ENCODE measurements at places on chromosomes 13 and 19.
A peak's percentile ranks its signal among the peaks of the same experiment; 100 is the strongest.

DNA sequence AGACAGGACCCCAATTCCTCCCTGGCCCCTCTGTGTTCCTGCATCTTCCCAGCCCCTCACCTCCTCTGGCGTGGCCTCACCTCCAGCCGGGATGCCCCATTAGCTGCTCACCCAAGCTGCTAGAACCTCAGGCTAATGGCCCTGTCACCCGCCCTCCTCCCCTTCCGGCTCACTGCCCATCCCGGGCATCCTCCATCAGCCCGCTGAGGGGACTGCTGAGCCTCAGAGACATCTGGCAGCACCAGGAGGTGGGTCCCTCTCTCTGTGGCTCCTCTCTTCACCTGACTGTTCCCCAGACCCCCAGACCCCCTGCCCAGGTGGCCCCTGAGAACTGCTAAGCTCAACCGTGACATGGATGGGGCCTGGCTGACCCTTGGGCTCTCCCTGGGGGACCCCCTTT lies 2.9 kb downstream of the FFAR1 start:
- DNase-seq, result peak; percentile 47

- DNase-seq, result no peak
Measured at GRCh38 chr19:288911-289310, 2.3 kb downstream of the PLPP2 start.

GRCh38 chr13:103018556-103018955 lies 47.7 kb downstream of the SLC10A2 start:
- DNase-seq, result no peak

GRCh38 chr13:109256866-109257760 lies 529.3 kb downstream of the IRS2 start:
- DNase-seq, result no peak

DNA sequence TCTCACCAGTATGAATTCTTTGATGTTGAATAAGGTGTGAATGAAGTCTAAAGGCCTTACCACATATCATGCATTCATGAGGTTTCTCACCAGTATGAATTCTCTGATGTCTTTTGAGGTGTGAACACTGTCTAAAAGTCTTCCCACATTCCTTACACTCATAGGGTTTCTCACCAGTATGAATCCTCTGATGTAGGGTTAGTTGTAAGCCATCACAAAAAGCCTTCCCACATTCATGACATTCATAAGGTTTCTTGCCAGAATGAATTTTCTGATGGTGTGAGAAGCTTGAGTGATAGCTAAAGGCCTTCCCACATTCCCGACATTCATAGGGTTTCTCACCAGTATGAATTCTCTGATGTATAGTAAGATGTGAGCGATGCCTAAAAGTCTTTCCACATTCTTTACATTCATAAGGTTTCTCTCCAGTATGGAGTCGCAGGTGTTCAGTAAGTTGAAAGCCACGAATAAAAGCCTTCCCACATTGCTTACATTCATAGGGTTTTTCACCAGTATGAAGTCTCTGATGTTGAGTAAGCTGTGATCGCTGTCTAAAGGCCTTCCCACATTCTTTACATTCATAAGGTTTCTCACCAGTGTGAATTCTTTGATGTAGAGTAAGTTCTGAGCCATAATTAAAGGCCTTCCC lies 27.7 kb downstream of the ZNF461 start:
- no peak for DNase-seq

- no peak for DNase-seq
Measured at GRCh38 chr13:24075137-24075975, 85.2 kb upstream of the SPATA13 start.

GRCh38 chr13:44064357-44064756 lies 184.7 kb downstream of the LACC1 start:
- DNase-seq, result no peak

DNA sequence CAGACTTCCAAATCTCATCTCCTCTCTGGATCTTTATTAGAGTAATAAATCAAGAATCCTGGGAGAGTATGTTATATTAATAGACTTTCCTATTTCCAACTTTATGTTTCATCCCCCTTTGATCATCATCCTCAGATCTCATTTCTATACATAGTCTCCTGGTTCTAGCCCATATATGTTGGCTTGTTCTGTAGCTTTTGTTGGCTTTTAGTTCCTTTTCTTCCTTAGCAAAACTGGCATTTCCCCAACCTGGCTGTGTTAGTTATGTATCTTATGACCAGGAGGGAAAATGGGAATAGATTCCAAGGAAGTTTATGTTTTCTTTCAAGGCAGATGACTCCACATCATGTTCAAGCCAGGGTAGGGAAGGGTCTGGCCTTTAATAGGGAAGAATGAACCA lies 2464.5 kb downstream of the PCDH9 start:
- no peak for DNase-seq

GRCh38 chr13:32228330-32229041 lies 86.7 kb downstream of the ZAR1L start:
- DNase-seq, result no peak

DNA sequence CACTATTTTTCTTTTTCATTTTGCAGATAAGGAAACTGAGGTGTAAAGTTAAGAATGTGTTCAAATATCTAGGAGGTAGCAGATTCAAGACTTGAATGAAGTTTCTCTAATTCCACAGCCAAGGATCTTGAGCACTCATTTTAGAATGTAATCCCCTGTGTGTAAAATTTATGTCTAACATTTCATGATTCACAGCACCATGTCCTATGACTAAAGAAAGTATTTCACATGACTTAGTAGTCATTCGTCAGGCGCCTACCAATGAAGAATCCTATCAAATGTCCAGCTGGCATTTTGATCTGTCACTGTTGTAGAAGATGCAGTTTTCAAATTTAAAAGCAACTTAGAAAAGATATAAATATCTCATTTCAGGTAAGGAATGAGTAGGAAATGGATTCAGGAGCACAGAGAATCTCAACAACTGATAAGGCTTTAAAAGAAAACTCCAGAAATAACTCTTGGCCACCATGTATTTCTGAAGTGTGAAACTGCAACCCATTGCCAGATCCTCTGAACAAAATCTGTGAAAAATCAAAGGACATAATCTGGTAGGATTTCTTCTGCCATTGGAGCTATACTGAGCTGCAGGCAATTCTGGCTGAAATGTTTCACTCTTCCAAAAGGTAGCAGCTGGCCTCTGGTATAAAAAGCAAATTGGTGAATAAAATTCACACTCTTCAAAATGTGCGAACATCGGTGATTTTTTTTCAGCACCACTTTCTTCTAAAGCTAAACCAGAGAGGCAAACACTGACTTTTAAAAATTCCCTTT lies 92.2 kb downstream of the DCLK1 start:
- no peak for DNase-seq

GRCh38 chr19:10112037-10112761 lies 706 bp downstream of the P2RY11 start:
- DNase-seq, result peak; percentile 63

- no peak for DNase-seq
Measured at GRCh38 chr13:37134411-37135041, 29.1 kb upstream of the CSNK1A1L start.

DNA sequence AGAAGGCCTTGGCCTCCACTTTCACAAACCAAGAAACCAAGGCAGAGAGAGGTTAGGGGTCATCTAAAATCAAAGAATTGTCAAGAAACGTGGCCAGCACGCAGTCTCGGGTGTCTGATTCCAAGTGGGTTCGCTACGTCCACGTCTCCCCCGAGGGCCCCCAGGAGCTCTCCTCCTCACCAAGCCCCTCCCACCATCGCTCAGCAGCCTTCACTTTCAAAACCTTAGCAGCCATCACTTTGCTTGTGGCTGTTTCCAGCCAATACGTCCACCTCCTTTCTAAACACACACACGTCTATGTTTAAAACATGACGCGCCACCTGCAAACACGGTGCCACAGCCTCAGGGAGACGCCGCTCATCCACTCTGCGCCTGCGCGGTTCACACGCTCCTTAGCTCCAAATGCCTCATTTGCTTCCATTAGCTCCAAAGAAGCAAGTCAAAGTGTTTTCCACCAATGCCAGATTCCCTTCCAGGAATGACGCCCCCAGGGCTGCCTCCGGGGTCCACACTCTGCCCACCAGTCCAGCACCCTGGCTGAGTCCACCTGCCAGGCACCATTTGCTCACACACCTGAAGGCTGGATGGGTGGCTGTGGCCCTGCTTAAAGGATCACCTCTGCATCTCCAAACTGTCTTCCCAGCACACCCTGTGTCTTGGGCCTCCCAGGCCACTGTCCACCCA lies 5.5 kb downstream of the RASA3 start:
- DNase-seq, result no peak

DNA sequence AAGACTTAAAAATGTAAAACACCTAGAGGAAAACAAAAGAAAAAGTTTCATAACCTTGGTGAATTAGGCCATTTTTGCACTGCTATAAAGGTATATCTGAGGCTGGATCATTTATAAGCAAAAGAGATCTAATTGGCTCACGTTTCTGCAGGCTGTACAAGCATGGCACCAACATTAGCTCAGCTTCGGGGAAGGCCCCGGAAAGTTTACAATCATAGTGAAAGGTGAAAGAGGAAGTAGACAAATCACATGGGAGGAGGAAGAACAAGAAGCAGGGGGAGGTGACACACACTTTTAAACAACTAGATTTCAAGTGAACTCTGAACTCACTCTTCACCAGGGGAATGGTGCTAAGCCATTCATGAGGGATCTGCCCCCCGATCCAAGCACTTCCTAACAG lies 1358.5 kb upstream of the PCDH9 start:
- DNase-seq, result peak; percentile 66
